Substantia nigra (tissue), 51 donors: ENCODE measurements at places on chromosomes 12 and 14.

GRCh38 chr12:75792687-75793086 is 238.9 kb downstream of the PHLDA1 start:
- no peak for DNase-seq

DNA sequence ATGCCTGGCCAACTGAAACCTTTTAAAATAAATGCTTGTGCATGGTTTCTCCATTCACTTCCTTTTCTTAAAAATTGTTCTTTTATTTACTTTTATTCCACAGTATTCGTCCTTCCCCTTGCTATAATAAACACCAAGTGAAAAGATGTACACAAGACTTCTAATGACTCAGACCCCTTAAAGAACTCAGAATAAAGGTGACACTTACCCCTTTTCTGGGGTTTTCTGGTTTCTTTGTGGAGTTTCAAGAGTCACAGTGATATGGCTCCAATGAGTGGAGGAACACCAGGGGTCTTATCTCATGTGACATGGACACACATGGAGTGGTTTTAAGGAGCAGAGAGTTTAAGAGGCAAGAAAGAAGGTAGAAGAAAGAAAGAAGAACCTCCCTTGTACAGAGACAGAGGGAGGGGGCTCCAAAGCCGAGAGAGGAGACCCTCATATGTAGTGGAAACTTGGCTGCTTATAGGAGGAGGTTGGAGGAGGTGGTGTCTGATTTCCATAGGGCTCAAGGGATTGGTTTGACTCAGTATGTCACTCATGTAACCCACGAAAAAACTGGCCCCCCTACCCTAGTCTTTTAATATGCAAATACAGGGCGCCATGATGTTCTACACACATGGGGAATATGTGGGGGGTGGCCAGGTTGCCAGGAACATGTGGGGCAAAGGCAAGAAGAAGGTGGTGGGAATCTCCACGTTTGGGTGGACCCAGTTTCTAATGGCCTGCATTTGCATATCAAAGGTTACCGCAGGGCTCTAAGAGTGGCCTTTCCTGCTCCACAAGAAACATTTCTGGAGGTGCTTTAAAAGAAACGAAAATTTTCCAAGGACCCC is 22.1 kb upstream of the CD69 start:
- DNase-seq = no peak

DNA sequence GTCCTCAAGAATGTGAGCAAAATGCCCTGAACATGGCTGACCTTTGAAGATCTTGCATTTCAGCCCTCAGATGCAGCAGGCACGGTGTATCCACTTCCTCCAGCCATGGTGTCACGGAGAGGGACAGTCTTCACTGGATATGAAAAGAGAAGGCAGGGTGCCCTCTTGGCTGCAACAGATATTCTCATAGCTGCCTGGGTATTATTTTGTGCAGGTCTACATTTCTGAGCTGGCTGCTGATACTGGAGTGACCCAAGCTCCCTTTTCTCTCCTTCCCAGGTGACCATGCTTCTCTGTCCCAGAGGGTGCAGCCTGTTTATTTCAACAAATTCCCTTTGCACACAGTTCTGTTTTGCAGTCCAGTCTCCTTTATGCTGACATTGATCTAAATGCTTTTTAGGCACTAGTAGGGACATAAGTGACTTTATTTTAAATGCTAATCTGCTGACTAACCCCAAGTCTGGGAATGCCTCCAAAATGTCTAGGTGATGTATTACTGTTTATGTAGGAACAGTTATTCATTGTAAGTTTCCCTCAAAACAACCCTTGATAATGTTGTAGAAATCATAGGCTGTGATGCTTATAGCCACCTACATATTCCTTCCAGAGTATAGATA is 17.4 kb upstream of the PYGL start:
- DNase-seq = no peak

GRCh38 chr12:3152011-3152511 is 74.9 kb downstream of the TSPAN9 start:
- DNase-seq = no peak

DNA sequence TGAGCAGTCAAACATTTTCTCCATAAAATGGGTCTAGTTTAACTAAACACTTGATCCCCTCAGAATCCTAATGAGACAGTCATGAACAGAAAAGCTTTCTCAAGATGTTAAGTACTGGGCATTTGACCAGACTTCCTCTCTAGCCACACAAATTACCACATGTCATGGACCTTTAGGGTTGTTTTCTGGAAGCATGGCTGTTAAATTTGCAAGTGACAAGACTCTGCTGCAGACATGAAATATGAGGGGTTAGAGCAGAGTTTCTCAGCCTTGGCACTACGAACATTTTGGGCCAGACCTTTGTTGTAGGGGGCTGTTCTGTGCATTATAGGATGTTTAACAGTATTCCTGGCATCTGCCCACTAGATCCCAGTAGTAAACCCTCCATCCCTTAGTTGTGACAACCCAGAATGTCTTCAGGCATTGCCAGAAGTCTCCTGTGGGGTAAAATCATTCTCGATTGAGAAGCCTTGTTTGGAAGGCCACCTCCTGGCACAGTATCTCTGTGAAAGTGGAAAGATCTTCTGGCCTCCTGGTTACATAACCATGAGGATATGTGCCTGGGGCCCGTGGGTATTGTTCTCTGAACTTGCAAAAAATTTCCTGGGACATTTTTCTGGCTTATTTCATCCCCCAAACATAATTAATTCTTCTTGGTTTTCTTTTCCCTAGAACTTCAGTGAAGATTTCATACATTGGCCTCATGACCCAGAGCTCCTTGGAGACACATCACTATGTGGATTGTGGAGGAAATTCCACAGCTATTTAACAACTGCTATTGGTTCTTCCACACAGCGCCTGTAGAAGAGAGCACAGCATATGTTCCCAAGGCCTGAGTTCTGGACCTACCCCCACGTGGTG is 4.3 kb downstream of the TMEM106C start:
- DNase-seq = no peak

DNA sequence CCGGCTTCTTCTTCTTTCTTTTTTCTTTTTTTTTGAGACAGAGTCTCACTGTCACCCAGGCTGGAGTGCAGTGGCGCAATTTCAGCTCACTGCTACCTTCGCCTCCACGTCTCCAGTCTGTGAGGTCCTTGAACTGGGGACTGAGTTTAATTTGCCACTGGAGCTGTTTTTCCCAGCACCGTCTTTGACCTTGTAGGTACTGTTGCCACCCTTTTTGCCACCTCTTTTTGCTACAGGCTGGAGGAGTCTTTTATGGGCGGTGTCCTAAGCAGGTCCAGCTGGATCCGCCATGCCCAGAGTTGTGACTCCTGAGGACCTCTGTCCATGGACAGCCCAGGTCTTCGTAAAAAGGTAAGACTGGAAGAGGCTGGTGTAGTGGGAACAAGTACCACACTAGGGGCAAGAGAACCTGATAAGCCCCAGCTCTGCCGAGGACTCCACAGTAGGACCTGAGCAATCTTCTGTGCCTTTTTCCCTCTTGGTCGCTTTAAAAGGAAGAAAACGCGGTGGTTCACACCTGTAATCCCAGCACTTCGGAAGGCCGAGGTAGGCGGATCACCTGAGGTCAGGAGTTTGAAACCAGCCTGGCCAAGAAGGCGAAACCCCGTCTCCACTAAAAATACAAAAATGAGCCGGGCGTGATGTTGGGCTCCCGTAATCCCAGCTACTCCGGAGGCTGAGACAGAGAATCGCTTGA is 946 bp downstream of the RNU4-2 start:
- no peak for DNase-seq

GRCh38 chr12:44510510-44510909 is 365.6 kb downstream of the NELL2 start:
- no peak for DNase-seq

GRCh38 chr12:128729628-128730121 is 94.1 kb downstream of the SLC15A4 start:
- no peak for DNase-seq

- DNase-seq = no peak
Measured at GRCh38 chr14:89430391-89431236, 13.6 kb upstream of the FOXN3 start.

DNA sequence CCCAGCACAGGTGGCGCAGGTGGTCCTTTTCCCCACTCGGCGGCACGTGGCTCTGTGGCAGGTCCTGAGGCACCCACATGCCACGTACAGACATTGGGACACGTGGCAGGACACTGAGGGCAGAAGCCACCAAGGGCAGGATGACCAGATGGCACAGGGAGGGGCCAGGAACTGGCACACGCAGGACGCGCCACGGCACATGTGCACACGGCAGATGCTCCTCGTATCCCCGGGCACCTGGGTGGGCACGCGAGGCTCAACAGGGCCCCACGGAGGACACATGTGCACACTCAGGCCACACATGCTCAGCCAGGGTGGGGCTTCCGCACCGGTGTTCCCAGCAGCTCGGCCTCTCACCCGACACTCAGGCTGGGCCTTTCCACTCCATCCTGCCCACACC is 52.0 kb downstream of the FBRSL1 start:
- no peak for DNase-seq

- DNase-seq = no peak
Measured at GRCh38 chr14:22096514-22096895, 422.9 kb upstream of the OR4E1 start.

- no peak for DNase-seq
Measured at GRCh38 chr14:63964113-63964512, 111.3 kb downstream of the SYNE2 start.

GRCh38 chr14:55071870-55072640 is 20.6 kb downstream of the MAPK1IP1L start:
- peak; percentile 47 for DNase-seq

DNA sequence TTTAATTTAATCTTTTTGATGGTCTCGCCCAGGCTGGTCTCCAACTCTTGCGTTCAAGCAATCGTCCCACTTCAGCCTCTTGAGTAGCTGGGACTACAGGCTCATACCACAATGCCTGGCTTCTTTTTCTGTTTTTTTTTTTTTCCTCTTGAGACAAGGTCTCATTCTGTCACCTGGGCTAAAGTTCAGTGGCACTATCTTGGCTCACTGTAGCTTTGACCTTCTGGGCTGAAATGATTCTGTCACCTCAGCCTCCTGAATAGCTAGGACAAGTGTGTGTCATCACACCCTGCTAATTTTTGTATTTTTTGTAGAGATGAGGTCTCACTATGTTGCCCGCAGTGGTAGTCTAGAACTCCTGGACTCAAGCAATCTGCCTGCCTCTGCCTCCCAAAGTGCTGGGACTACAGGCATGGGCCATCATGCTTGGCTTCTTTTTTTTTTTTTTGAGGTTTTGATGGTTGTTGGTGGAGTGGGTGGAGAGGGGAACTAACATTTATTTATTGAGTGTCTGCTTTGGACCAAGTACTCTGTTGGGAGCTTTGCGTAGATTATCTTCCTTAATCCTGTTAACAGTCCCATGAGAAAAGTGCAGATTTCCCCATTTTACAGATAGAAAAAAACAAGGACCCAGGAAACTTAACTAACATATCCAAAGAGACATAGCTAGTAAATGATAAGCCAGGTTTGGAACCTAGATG is 102.0 kb downstream of the DIP2B start:
- DNase-seq = no peak

DNA sequence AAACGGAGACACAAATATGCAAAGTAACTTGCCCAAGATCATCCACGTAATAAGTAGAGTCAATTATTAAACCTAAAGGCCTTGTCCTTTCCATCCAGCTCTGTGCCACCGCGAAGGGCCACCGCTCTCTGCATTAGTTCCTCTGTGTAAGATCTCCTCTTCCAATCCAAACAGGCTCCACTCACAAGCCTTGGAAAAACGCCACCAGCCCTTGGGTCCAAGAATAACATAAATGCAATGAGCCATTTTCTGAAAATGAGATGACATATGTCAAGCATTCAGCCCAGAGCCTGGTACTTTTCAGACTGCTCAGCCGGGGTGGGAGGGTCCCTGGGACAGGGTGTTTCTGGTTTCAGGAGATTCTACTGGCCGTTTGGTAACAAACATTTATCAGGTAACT is 30.0 kb downstream of the DGLUCY start:
- DNase-seq = no peak

DNA sequence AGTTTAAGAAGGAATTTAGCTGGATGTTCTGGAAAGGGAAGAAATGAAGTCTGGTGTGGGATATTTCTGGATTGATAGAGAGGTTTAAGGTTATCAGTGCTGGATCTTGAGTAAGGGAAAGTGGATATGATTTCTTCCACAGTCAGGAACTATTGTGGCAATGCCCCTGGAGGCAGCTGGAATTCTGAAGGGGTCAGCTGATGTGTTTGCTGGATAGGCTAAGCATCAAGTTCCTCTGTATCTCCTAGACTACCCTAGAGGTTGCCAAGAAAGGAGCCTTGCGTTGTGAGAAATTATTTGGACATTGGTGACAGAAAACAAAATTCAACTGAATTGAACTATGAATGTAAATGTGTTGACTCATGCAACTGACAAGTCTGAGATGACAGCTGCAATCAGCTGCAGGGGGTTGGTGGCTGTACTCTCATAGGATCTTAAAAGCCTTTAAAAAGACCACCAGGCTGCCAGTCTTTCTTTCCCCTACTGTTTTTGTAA is 244.4 kb downstream of the ATXN7L3B start:
- DNase-seq = no peak

DNA sequence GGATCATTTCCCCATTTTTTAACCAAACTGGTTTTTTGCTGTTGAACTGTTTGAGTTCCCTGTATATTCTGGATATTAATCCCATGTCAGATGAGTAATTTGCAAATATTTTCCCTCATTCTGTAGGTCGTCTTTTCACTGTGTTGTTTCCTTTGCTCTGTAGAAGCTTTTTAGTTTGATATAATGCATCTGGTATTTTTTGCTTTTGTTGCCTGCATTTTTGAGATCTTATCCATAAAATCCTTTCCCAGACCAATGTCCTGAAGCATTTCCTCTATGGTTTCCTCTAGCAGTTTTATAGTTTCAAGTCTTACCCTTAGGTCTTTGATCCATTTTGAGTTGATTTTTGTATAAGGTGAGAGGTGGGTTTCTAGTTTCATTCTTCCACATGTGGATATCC is 71.3 kb downstream of the LRP6 start:
- no peak for DNase-seq

GRCh38 chr14:50222055-50222613 is 9.2 kb downstream of the SOS2 start:
- DNase-seq = no peak

GRCh38 chr12:30021051-30021833 is 237.5 kb upstream of the TMTC1 start:
- DNase-seq = no peak

GRCh38 chr12:120703311-120703942 is 6.8 kb upstream of the UNC119B start:
- DNase-seq = no peak

DNA sequence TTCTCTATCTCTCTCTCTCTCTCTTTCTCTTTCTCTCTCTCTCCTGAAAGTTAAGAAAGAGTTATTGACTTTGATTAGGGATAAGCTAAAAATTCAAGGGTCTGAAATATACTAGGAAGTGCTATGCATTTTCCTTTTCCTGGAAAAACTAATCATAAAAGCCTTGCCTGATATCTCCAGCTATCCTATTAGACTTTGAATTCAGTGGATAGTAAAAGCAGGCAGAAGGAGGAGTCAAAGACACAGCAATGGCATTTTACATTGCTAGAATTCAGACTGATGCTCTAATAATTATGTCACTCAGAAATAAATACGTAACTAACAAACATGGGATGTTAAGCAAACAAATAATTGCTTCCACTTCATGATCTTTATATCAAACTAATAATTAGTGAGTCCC is 272.0 kb downstream of the SSPN start:
- no peak for DNase-seq

GRCh38 chr14:33206981-33207380 is 268.3 kb downstream of the NPAS3 start:
- DNase-seq = no peak
